Frontal cortex (tissue), 4 donors: ENCODE measurements at places on chromosomes 3 and 15.

GRCh38 chr15:33298631-33299030 is 12.1 kb upstream of the RYR3 start:
- no peak for DNase-seq

- DNase-seq, result no peak
These were observed 240.3 kb downstream of the ZIC1 start for GRCh38 chr3:147649475-147649874.

- no peak for DNase-seq
These were observed 30.8 kb upstream of the CPB1 start for GRCh38 chr3:148796799-148797198.

DNA sequence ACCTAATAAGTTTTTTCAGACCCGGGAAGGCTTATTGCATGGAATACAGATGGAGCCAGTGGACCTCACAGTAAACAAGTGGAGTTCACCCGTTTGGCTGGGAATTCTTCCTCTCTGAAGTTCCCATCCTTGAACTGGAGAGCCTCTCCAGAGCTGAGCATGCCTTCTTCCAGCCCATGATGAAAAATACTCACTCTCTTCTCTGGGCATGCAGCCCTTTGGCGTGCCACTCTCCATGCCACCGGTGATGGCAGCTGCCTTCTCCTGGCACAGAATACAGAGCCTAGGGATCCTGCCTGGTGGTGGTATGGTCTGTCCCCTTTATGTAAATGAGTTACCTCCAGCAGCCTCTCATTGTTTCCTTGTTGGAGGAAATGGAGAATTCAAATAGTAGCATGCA is 150.8 kb downstream of the LEKR1 start:
- no peak for DNase-seq

GRCh38 chr3:183158551-183159006 is 4.0 kb downstream of the LAMP3 start:
- DNase-seq, result peak; percentile 55

DNA sequence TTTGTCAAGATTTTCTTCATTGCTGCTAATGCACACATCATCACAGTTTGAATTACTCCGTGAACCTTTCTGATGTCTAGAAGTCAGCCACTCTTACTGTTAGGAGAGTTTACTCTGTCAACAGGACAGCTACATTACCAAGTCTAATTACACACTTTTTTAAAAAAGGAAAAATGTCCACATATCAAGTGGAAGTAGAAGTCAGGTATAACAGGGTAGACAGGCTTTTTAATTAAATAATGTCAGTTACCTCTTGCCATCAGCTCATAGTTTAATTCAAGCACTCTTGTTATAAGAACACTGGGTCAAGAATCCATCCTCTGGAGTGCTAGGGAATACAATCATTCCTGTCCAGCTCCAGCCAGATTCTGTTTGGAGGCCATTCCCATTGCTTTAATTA is 232.8 kb downstream of the TAFA4 start:
- DNase-seq, result no peak

DNA sequence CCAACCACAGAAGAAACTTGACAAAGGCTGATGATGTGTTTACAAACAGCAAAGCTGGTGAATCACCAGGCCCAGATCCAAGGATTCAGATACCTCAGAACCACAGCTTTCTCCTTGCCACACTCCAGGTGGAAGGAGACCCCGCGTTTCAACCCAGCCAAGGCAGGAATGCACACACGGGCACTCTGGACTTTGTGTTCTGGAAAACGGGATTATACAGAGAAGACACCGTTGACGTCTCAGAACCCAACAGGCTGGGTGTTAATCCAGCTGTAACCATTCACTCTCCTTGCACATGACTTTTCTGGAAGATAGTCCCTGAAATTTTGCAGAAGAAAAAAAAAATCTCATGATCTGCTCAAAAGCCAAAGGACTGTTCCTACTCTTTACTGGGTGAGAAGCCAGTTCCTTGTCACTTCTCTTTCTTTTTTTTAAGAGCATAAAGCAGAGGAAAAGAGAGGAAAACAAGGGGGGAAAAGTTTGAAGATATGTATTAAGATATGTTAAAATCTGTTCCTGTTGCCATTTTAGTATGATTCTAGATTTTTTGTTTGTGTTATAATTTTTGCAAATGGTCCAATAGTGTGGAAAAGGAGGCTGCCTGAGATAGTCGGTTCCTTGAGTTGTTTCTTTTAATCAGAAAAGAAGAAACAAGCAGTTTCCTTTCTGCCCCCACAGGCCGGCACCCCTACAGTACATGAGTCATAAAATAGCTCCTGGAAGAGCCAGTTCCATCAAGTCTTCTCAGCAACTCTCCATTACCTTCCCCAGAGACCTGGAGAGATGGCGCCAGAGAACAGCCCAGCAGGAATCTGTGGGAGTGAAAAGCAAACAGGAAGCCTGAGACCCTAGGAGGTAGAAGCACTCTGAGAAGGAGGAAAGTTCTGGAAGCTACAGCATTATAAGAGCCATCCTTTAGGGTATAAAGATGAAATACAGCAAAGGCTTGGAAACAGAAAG is 73.1 kb downstream of the RORA start:
- DNase-seq, result no peak

DNA sequence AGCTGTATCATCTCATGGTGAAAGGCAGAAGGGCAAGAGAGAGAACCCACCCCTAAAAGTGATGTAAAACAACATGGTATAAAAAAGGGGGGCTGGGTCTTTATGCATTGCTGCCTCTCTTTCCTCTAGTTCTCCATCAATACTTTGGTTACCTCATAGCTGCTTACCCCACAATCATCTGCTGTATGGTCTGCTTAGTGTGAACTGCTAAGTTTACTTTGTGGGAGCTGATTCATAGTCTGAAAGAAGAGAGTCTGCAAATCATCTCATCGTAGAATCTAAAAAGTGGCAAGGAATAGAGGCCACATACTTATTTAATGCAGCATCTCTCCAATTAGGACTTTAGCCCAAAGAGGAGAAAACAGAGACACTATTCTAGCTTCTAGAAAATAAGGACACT is 546.8 kb downstream of the GBE1 start:
- no peak for DNase-seq

DNA sequence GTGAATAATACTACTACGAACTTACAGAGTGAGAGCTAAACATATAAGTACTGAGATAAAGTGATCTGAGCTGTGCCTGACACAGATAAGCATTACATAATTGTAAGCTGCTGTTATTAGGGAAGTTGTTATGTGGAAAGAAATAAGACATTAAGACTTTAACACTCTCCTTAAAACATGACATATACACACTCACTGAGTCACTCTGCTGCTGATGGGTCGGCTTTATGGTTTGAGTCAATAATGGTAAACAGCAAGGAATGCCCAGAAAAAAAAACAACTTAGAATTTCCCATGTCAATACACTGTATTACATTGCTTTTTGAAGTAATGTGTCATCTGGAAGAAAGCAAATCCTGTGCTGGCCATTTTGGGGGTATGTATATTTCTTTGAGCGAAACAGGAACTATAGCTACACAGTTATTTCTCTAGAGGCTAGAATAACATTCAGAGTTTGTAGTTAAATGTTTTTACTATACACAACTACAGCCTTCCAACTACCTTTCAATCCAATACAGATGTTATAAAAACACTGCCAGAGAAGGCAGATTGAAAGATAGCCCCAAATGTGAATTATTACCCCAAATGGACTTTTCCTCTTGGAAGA is 22.8 kb upstream of the SPRED1 start:
- DNase-seq, result no peak

DNA sequence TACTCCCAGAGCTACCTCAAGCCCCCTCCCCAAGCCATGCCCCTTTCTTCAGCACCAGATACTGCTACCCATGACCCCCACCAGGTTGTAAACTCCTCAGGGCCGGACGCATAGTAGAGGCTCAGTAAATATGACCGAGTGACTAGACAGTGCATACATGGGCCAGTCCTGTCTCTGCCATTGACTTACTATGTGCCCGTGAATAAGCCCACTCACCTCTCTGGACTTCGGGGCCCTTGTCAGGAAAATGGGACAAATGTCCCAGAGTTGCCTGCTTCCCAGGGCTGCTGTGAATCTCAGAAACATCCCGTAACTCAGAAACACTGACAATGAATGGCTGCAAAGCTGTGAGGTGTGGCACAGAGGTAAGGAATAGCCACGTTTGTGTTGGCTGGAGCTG is 48.2 kb upstream of the FGD5 start:
- no peak for DNase-seq

- DNase-seq, result no peak
These were observed 25.6 kb downstream of the HACD2 start for GRCh38 chr3:123559040-123559861.

DNA sequence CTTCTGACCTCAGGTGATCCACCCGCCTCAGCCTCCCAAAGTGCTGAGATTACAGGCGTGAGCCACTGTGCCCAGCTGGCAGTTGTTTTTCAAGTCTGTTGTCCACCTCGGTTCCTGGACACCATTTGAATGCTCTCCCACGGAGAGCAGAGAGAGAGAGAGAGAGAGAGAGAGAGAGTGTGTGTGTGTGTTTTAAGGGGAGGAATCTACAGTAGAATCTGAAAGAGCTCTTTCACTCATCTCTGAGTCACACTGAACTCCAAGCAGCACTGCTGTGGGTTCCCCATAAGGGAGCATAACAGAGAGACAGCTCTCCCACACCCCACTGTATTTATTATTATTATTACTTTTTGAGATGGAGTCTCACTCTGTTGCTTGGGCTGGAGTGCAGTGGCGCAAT is 156.6 kb downstream of the RPLP1 start:
- DNase-seq, result no peak
